ENCODE measurements at places on chromosomes 6 and 20.

DNA sequence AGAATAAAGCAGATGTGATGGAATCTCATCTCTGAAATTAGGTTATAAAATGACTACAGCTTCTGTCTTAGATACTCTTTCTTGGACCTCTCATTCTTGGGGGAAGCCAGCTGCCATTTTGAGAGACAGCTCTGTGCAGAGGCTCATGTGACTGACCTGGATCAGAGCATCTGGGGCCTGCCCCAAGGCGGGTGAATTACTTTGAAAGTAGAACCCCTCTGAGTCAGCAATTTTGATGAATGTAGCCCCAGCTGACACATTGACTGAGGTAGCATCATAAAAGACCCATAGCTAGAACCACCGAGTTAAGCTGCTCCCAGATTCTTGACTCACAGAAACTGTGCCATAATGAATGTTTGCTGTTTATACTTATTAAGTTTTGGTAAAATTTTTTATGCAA lies 124.5 kb downstream of the THEMIS start:
- no peak for DNase-seq

GRCh38 chr6:105207524-105208269 lies 27.9 kb upstream of the POPDC3 start:
- DNase-seq = no peak

GRCh38 chr6:35925961-35926360 lies 5.1 kb upstream of the SRPK1 start:
- DNase-seq = no peak

DNA sequence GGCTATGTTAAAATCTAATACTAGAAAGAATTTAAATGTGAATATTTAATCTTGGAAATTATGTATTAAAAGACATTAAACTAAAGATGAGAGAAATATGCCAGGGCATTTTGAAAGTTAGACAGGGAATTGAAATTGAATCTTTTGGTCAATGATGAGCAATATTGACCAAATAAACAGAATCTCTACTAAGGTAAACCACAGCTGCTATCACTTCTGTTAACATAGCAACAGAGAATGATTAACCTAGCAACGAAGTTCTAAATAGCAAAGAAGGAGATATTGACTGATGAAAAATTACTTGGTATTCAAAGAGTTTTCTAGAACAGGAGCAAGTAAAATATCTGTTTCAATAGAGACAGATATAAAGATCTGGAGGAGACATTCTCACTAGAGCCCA lies 45.2 kb upstream of the RSPO3 start:
- DNase-seq = no peak

GRCh38 chr20:3911956-3912355 lies 22.8 kb downstream of the PANK2 start:
- DNase-seq = no peak

- no peak for DNase-seq
Measured at GRCh38 chr20:59185809-59186208, 22.2 kb downstream of the ZNF831 start.

DNA sequence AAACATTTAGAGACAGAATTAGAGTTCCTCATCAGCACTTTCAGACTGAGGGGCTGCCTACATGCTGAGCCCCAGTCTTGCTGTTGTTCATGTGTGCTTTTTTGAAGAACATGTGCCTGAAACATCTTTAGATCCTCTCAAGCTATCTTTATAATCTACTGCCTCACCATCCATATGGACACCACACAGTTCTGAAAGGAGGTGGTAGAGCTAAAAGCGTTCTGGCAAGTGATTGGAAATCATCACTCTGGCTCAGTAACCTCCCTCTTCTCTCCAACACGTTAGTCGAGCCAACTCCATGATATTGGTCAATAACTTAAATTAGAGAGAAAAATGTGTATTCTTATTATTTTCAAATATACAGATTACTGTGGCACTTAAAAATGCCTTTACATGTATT lies 40.6 kb downstream of the CLVS2 start:
- no peak for DNase-seq

DNA sequence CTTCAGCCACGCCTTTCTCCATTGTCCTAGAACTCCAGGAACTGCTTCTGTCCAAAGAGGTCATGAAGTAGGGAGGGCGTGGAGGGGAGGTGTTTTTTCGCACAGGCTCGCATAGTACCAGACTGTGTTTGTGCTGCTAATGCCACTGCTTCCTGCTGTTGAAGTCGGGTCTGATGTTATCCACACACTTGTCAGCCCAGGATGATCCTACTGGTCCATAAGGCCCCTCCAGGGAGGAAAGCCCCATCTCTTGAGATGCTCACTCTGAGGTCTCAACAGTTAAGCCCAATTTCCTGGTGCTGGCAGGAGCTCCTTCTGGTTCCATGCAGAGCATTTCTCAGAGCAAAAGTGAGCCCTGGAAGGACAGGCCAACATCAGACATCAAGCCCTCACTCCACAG lies 65.6 kb downstream of the C6orf118 start:
- no peak for DNase-seq

DNA sequence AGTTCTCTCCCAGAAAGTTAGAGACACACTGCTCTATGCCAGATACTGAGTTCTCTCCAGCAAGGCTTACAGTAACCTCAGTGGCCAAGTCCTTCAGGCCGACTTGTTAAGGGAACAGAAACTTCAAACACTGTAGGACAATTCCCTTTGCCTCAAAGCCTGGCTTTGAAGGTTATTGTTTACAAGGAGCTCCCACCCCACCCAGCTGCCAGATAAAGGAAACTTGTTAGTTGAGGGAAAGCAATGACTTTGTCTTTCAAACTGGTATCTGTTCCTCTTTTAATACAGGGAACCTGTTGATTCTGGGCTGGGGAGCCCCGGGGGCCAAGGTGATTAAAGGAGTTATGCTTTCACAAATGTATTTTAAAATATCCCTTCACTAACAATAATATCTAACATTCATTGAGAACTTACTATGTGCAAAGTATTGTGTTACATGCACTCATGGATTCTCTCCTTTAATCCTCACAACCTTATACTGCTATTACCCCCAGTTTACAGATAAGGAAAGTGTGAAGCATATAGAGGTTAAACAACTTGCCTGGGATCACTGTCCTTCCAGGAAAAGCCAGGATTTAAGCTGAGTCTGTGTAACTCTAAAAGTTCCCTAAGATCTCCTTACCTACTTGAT lies 27.6 kb upstream of the CDKN1A start:
- no peak for DNase-seq

DNA sequence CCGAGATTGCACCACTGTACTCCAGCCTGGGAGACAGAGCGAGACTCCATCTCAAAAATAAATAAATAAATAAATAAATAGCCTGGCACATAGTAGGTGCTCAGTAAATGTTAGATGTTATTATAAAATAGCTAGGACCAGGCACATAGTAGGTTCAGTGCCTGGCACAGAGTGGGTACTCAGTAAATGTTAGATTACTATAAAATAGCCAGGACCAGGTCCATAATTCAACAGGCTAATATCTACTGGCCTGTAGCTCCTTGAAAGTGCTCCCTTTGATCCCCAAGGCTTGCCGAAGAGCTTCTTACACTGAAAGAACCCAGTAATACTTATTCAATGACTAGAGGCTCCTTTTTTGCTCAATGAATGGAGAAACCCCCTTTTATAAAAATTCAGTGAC lies 215.1 kb upstream of the ZNF217 start:
- no peak for DNase-seq

GRCh38 chr6:53822401-53823125 lies 27.8 kb downstream of the LRRC1 start:
- no peak for DNase-seq

DNA sequence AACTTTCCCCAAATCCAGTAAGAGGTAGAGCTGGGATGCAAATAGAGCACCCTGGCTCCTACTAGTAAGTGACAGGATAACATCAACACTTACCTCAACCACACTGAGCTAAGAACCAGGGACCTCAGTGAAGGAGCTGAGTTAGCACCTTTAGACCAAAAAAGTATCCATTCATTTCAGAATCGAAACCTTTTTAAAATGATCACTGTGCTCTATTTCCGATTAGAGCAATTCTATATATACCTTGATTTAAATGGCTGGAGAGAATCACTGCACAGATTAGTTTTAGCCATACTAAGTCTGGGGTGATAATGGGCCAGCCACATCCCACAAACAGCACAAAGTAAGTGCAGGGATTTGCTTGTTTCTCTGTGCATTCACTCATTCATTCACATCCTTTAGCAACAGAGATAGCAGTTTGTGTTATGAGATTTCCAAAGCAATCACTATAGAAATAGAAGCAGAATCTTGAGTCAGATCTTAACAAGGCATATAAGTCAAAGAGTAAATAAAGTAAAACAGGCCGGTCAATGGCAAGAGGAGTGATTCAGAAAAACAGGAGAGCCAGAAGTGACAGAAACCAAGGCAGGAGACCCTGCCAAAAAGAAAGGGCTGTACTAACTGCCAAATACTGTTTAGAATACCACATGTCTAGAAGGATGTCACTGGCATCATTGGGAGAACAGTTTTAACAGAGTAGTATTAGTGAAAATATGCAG lies 136.3 kb downstream of the KIF13A start:
- DNase-seq = no peak

- DNase-seq = no peak
Measured at GRCh38 chr6:170436209-170436809, 116.8 kb downstream of the PSMB1 start.

- DNase-seq = no peak
Measured at GRCh38 chr6:149474108-149474935, 10.5 kb downstream of the ZC3H12D start.

- no peak for DNase-seq
Measured at GRCh38 chr20:5919626-5920544, 30.4 kb downstream of the TRMT6 start.

GRCh38 chr6:29502181-29502580 lies 14.4 kb upstream of the MAS1L start:
- no peak for DNase-seq

DNA sequence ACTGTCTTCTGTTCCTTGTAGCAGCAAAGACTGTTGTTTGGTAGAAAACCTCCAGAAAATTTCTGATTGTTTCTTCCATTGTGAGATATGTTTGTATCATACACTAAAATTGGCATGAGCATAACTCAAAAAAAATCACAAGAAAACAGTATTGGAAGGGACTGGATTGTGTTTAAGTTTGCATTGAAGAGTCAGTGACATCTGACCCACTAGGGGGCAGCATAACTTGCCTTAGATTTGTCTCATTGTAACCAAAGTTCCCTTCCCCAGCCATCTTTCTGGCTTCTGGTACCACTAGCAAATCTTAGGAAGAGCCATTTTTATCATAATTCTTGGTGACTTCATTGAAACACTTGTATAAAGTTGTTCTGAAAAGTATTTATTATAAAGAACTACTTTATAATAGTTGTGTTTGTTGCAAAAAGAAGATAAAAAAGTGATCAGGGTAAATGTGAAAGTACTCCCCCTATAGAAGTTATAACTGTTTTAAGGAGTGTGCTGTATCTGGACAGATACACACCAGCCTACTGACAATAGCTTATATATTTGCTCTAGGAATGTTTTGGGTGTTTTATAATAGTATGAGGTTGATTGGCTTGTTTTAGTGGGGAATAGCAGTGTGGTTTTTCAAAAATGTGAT lies 7.7 kb downstream of the CSTF1 start:
- peak; percentile 73 for DNase-seq

GRCh38 chr6:168631564-168631963 lies 190.6 kb downstream of the SMOC2 start:
- no peak for DNase-seq

DNA sequence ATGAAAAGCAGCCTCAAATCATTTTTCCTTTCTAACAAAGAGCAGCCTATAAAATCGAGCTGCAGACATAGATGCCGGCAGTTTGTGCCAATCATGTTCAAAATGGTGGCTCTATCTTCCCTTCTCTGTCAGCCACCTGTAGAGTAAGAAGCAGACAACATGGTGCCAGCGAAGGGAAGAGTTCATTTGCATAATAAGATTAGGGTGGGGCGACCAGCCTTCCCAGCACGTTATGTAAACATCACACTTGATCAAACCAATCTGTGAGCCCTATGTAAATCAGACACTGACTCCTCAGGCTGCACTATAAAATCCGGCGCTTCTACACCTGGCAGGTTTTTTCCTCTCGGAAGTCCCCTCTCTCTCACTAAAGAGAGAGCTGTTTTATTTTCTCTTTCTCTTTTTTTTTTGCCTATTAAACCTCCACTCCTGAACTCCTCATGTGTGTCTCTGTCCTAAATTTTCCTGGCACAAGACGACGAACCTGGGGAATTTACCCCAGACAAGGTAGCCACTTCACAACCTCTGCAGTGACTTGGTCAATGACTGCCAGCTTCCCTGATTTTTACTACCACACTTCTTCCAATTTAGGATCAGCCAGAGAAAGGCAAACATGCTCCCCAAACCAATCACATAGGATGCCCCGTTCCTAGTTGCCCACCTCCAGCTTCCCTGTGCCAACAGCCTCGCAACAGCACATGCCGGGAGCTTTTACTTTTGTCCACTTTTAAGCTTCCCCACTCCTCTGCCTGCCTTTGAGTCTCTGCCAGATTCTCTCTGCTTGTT lies 12.9 kb downstream of the TPMT start:
- no peak for DNase-seq

DNA sequence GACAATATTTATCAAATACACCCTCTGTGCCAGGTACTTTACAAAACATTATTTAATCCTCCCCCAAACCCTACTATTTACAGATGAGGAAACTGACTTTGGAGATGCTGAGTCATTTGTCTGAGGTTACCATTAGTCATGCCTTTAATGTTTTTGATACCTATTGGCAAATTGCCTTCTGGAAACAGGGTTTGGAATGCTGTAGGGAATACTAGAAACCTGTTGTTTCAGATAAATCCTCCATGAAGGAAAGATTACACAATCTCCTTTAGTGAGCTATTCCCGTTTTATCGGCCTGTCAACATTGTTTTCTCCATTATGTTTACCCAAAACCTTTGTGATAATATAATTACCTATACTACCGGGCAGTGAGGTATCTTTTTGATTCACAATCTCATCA lies 93.6 kb upstream of the ADGRF1 start:
- DNase-seq = no peak

GRCh38 chr6:41729624-41730023 lies 5.8 kb downstream of the TFEB start:
- no peak for DNase-seq

GRCh38 chr20:42530855-42531448 lies 658.8 kb downstream of the PTPRT start:
- DNase-seq = no peak

- DNase-seq = no peak
Measured at GRCh38 chr6:113009682-113010081, 662.6 kb downstream of the RFPL4B start.

- DNase-seq = no peak
Measured at GRCh38 chr20:44702776-44703175, 12.4 kb upstream of the CCN5 start.

DNA sequence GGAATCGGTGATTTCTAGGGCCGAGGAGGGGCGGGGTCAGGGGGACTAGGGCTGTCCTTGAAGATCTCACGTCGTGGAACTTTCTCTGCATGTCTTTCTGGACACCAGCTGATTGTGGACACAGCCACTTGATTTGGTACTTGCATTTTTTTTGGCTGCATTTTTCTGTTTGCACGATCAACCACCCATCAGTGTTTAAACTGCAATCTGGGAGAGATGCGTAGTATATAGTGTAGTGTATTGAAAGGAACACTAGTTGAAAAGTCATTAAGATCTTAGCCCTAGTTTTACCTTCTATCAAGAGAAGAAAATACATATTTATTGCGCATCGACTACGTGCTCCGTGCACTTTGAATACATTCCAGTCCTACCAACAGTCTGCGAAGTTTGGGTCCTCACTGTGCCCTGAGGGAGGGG lies 657 bp downstream of the NT5DC1 start:
- DNase-seq = no peak

All from activated gamma-delta T cell treated with Interleukin-2 at 50 U/mL for 16 hours (primary cell).